ENCODE measurements at places on chromosomes 7 and 10.

DNA sequence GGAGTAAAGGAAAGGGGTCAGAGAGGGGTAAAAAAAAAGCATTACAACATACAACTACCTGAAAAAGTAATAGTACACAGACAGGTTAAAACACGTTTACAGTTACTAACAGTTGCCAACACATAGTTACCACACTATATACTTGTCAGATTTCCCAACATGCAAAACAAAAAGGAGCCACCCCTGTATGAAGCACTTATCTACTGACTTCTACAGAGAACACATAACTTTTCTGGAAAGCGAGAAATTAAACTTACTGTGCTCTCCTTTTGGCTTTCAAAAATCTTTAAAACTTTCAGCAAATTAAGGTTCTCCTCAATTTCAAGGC lies 2.1 kb downstream of the ABI1 start:
- no peak for DNase-seq

GRCh38 chr7:66769833-66770512 lies 29.4 kb downstream of the RABGEF1 start:
- peak; percentile 35 for DNase-seq

GRCh38 chr7:87057210-87057609 lies 2.2 kb downstream of the ELAPOR2 start:
- DNase-seq, result no peak

DNA sequence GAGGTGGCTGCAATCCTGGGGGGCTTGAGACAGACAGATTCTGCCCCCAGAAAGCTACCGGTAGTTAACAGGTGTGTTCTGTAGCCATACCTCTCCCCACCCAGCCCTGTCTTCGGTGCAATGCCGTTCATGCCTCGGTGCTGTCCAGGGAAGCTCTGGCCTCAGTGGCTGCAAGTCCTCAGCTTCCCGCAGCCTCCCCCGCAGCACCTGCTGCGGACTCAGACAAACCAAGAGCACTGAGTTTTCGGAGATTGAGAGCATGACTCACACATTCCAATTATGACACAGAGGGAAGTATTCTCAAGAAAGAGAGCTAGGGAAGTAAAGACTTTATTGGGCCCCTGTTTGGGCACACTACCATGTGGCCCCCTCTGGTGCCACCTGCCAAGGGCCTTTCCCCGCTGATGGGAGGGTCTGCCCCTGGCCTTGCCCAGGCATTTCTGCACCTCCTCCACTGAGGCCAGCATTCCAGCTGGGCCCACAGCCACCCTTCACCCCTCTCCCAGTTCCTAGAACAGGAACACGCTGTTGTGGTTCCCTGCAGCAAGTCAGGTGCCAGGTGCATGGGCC lies 30.2 kb upstream of the EZH2 start:
- no peak for DNase-seq

GRCh38 chr10:81876253-81877077 lies 1.5 kb downstream of the NRG3 start:
- no peak for DNase-seq

- DNase-seq, result no peak
Measured at GRCh38 chr10:85611746-85612377, 754.7 kb downstream of the GRID1 start.

DNA sequence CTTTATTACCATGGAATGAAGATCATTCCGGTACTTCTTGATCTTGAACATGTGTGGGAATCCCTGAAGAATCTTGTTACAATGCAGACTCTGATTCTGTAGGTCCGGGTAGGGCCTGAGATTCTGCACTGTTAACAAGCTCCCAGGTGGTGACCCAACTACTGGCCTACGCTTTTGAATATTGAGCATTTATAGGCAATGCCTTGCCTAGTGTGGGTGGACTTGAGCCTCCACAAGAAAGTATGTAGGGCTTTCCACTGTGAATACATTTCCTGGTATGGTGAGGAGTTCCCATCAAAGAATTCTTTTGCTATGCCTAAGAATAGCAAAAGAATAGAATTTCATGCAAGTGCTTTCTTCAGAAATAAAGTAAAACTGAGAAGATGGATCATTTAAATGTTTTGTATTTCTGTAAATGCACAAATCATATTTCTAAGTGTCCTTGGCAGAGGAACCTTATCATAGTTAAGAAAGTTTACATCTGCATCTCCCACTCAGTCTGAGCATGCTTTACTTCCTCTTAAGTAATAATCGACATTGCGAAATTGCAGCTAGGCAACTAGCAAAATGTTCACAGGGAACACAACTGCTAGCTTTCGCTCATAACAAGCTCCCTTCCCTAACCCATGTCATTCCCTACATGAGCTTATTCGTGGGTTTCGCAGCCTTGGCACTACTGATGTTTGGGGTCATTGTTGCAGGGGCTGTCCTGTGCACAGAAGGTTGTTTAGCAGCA lies 71.4 kb downstream of the AHR start:
- no peak for DNase-seq

GRCh38 chr10:93054486-93054885 lies 6.1 kb upstream of the CYP26C1 start:
- no peak for DNase-seq

GRCh38 chr10:18178854-18179483 lies 38.7 kb downstream of the CACNB2 start:
- DNase-seq, result no peak

DNA sequence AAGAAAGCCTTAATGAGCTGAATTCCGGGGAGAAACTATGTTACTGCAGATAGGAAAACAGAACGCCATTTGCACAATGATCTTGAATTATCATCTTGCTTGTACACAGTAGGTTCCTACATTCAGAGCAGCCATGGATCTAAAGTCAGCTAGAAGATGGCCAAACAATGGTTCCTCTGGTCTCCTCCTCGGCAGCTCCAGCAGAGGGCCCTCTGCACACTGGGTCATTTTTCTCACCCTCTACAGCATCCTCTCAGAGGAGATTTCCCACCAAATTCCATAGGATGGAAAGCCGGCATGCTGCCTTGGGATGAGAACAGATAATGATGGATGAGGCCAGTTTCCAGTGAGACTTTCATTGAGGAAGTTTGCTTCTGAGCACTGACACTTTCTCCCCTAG lies 308.5 kb upstream of the NFE2L3 start:
- no peak for DNase-seq

- peak; percentile 18 for DNase-seq
Measured at GRCh38 chr7:91050677-91051076, 213.6 kb upstream of the FZD1 start.

DNA sequence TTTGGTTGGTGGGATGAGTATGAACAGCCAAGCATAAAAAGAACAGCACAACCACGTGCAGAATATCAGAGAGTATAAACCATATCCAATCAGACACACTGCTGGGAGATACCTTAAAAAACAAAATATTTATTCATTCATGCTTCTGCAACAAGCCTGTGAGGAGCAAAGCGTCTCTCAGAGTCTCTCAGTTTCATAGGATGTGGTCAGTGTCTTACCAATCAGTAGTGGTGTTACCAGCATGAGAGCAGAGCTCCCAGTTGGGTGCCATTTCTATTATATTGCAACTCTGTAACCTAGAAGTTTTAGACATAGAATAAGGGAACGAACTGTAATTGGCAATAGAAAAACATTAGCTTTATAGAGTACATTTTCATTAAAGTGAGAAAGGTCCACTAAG lies 445.9 kb upstream of the LRRN3 start:
- no peak for DNase-seq

- DNase-seq, result no peak
Measured at GRCh38 chr7:30041526-30042269, 13.5 kb downstream of the PLEKHA8 start.

- DNase-seq, result no peak
Measured at GRCh38 chr7:52355053-52355452, 680.4 kb upstream of the POM121L12 start.
